ENCODE measurements at places on chromosomes 16 and 17.

DNA sequence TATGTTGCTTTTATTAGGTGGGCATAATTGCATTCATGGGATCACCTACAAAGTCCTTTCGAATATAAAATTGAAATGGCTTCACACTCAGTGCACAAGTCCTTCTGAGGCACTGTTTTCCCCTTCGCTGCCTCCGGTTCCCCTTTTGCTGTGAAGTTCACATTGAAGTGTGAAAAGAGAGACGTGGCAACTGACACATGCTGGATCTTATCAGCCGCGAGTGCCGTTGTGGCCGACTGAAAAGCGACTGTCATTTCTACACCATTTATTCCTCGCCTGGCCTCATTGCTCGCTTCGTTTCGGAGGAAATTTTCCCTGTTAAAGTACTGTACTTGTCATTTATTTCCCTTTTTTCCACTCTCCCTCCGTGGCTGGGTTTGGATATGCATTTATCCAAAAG, 423.5 kb downstream of the MAF start:
- DNase-seq: no peak

DNA sequence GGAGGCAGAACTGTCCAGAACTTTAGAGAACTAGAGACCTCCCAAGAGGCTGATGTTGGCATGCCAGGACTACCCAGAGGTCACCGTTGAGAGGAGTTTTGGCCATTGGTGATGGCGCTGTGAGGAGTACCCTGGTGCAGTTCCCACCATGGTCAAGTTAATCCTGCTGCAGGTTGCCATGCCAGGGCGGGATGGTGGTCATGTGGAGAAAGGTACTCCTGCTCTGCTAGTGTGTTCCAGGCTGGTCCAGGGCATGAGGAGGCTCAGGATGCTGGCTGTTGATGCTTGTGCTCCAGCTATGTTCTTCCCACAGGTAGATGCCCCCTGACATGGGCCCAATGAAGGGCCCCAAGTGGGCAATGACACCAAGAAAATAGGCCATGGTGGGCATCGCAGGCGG, 4.1 kb upstream of the PHF12 start:
- DNase-seq: no peak

DNA sequence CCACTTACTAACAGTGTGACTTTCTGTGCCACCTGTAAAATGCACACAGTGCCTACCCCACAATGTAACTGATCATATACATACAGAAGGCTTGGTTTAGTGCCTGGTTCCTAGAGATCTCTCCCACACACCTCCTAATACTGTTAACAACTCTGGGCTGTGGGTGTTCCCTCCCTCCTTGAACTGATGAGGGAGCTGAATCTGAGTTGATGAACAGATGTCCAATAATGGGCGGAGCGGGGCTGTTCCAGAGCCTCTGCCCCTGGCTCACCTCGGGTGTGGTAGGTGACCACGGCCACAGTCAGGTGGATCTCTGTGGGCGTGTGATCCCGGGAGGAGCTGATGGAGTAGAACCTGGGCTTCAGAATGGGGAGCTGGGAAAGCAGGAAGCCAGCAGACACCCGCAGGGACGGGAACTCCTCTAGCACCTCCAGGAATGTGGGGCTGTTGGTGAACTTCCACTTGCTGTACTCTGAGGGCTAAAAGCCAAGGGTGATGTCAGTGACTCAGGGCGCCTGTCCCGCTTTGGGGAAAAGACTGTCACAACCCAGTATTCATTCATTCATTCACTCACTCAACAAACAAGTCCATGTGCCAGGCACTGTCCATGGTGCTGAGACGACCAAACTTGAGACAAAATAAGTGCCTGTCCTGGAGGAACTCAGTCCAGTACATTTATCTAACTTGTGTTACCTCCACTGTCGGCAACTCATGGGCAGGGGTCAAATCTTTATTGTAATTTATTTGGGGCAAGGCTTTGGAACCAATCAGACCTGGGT, 37.6 kb downstream of the NOS2 start:
- no peak for DNase-seq

- DNase-seq: no peak
Measured at GRCh38 chr16:50505714-50506542, 42.3 kb upstream of the NKD1 start.

DNA sequence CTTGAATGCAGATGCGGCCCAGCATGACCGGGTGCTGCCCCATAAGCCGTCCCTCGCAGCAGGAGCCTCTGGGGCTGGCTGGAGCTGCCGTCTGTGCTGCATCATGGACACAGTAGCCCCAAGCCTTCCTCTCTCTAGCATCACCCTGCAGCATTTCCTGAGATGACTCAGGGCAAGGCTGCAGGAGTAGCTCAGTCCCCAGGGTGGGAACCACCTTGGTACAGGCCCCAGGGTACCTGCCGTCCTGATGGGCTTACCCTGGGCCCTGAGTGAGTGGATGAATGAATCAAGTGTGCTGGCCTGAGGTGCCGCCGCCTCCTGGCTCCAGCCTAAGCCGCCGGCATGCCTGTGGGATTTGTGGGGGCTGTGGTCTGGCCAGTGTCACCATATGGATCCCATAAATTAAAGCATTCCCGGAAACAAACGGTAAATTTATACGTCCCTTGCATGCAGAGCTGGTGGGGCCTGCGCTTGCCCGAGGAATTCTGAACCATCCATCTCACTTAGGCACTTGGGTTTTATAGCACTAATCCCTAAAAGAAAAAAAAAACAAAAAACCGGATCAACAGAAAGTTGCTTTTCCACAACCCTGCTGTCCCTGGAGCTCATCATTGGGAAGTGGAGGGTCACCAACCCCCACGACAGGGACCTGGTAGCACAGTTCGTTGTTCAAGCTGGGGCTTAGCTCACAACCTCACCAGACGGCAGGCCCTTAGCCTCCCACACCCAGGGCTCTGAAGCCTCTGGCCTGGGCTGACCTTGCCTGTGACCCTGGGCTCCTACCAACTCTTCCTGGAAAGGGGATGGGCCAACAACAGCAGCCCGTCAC, 242.6 kb upstream of the CIBAR2 start:
- DNase-seq: no peak

- no peak for DNase-seq
Measured at GRCh38 chr17:39923836-39924690, 3.3 kb downstream of the ORMDL3 start.

GRCh38 chr16:1583180-1583579, 28.7 kb downstream of the IFT140 start:
- no peak for DNase-seq

DNA sequence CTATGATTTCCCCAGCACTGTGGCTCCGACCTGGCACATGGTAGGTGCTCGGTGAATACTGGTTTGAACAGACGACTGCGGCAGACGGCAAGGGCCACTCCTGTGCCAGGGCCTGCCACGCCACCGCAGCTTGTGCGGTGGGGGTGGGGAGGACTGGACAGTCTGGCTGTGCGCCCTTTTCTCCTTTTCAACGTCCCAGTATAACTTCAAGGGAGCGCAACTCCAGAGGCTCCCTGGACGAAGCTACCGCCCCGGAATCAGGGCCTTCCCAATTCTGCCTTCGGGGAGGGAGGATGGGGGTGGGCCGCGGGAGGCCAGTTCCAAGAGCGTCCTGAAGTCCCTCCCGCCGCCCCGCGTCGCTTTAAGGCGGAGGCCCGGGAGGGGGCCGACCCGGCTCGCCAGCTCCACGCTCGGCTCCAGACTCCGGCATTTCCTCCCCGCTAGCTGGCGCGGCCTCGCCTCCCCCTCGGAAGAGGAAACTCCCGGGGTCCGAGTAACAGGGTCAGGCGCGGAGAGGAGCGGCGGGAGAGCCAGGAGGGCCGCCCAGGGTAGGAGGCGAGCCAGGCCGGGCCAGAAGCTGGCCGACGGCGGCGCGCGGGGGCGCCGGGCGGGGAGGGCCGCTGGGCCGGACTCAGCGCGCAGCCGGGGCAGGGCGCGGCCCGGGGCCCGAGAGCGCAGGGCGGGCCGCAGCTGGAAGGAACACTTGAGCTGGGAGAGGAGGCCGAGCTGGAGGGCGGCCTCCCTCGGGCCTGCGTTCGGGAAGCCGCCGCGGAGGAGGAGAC, at the start of gene ITPRIPL2:
ITPRIPL2 (plus strand) TSS at position 388 of the 782 bp plus-strand sequence. CDS start 498 bp downstream, outside the sequence.
- DNase-seq: no peak

DNA sequence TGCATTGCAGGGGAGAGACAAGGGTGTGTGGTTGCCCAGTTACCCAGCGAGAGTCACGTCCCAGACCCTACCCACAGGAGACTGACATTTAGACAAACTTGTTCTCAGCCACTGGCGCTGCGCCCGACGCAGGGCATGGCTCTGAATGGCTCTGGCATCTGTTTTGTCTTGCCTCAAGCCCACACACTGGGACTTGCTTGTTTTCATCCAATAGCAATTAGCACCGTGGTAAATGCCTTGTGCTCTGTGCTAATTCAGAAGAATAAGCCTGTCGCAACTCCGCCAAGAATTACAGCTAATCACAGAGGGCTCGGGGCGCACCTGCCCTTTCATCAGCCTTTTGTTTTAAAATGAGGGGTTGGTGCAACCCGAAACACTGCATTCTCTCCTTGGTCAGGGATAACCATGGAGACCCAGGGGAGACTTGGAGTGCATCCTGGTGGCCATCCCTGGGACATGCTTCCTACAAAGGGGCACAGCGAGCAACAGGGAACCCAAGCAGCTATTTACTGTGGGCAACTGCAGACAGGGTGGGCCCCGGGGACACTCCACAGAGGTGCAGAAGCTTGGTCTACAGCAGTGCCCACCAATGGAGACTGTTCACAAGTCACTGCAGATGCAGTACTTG, 220.6 kb upstream of the ZFHX3 start:
- no peak for DNase-seq

- no peak for DNase-seq
Measured at GRCh38 chr17:20089756-20090547, 80.8 kb downstream of the SPECC1 start.

DNA sequence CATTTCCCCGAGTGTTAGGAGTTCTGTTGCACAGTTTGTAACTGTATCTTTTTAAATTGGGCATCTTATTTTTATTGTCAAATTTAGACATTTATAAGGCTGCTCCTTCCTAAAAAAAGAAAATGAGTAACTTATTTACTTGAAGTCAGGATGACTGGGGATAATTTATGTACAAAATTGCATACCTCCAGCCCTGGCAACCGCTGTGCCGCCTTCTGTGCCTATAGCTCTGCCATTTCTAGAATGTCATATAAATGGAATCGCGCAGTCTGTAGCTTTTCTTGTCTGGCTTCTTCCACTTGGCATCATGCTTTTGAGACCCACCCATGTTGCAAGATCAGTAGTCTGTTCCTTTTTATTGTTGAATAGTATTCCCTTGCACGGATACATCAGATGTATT, 29.0 kb upstream of the GAA start:
- DNase-seq: no peak

GRCh38 chr16:25031132-25031440, 15.9 kb upstream of the ARHGAP17 start:
- DNase-seq: no peak

DNA sequence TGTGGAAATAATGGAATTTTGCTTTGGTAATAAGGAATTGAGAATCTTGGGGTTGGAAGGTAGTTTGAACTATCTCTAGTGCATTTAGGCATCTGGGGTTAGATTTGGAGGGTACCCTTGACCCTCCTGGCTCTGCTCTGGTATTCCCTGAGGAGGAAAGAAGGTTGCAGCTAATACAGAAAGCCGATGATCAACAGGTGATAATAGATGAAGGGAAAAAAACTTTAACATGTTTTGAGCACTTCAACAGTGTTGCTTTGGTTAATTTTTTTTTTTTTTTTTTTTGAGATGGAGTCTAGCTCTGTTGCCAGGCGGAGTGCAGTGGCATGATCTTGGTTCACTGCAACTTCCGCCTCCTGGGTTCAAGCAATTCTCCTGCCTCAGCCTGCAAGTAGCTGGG, 4.8 kb downstream of the KAT7 start:
- no peak for DNase-seq

DNA sequence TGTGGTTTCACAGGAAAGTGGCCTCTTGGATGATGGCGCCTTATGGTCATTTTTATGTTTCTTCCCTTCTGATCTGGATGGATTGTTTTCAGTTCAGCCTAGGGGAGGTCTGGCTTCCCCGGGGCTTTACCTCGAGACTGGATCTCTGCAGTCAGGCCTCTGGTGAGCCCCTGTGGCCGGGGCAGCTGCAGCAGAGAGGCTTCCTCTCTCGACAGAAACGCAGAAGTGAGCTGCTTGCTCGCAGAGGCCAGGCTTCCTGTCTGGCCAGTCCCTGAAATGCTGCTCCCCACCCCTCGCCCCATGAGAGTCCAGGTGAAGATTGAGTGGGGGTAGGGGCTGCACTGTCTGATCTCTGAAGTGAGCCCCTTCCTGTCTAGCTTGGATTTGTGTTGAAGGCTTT, 44.0 kb downstream of the PLCG2 start:
- no peak for DNase-seq

DNA sequence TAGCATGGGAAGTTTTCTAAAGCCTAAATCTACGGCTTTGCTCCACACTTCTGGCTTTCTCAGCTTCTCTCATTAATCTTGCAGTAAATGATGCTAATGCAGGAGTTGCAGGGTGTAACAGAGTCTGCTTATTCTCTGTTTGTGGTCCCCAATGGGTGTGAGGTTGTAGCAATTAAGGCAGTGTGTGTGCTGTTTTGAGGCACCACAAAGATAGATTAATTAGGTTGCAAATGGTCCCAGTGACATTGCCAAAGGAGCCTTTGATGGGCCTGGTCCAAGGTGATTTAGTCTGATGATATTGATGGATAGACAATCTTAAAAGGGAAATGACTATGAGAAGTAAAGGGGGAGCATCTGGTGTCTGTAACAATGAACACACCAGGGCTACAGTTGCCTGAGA, 1313.7 kb upstream of the CDH8 start:
- DNase-seq: no peak

DNA sequence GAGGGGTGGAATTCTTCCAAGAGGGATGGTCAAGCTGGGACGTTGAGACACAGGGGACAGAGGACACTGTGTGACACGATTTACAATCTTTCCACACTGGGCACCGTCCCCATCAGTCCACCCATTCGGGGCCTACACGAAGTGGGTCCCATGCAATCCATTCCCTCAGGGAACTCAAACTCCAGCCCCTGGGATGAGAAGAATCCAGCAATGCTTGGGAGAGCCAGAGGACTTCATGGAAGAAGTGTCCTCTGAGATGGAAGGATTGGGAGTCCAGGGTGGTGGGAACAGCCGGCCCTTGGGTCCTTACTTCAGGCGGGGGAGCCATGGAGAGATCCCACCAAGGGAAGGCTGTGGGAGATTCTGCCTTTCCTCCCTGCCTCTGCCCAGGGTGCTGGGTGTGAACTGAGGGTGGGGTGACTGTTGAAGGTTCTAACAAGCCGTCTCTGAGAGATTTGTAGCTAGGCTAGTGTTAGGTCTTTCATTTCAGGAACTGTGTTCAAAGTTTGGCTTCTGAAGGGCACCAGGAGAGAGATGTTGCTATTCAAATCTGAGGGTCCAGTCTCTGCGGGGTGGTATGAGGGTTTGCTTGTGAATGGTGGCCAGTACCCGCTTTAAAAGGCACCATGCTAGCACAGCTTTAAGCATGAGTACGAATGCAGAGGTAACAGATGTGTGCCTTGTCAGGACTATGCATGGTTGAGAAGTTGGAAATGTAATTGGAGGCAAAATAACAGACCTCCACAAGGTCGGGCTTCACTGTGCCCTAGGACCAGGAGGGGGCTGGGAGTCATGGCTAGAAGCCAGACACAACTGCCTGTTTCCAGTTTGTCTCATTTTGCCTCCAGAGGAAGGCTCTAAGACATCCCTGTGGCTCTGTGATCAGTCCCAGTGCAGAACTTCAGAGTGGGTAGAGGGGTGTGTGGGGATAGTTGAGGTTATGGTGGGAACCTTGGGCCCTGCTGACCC, 1.9 kb downstream of the ATP1B2 start:
- DNase-seq: no peak
